Esophagus squamous epithelium (tissue), 5 donors: ENCODE measurements at places on chromosomes 6 and 20.

- DNase-seq: no peak
These were observed 155.1 kb downstream of the AIG1 start for GRCh38 chr6:143215771-143216170.

DNA sequence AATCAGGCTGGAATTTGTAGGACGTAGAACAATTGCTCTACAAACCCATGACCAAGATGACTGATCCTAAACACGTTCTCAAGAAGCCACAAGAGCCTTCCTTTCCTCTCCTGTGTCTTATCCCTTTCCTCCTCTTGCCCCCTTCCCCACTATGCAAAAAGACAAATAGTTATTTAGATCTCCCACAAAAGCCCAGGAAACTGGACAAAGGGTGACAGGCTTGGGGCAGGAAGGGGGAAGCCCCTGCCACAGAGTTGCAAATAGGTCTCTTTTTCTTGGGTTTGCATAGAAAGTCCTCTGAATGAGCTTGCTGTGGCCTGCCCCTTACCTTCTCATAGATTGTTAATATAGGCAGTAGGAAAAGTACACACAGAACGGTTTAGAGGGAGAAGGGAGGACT lies 377.1 kb upstream of the BTBD3 start:
- no peak for DNase-seq

DNA sequence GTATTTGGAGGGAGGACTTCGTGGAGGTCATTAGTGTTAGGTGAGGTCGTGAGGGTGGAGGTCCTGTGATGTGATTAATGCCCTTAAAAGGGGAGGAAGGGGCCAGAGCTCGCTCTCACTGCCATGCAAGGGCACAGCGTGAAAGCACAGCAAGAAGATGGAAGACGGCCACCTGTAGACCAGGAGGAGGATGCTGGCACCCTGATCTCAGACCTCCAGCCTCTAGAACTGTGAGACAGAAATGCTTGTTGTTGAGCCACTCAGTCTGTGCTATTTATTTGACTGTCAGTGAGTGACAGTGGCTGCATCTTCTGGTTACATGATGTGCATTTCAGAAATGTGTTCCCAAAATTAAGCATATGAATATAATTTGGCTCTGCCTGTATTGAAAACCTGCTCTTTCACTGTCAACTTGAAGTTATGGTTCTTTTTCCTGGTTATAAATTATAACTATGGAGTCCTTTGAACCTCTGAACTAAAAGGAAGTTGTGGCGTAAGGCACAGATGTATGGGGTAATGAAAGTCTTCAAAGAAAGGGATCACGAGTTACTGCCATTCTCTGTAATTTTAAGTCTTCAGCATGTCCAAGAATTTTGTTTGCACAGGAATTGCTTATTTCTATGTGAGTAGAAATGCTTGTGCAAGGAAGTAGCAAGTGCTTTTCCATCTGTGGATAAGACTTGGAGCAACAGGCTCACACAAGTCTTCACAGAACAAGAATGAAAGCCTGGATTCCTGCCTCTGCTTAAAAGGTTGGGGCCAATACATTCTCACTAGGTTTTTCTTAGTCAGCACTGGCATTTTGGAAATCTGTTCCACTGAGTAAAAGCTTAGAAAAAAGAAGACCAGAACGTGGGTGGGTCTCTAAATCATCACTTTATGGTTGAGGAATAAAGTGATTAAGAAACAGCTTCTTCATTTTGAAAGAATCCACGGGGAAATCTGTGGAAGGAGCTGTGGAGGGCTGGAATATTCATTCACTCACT lies 10.3 kb downstream of the PPP1R14C start:
- no peak for DNase-seq

DNA sequence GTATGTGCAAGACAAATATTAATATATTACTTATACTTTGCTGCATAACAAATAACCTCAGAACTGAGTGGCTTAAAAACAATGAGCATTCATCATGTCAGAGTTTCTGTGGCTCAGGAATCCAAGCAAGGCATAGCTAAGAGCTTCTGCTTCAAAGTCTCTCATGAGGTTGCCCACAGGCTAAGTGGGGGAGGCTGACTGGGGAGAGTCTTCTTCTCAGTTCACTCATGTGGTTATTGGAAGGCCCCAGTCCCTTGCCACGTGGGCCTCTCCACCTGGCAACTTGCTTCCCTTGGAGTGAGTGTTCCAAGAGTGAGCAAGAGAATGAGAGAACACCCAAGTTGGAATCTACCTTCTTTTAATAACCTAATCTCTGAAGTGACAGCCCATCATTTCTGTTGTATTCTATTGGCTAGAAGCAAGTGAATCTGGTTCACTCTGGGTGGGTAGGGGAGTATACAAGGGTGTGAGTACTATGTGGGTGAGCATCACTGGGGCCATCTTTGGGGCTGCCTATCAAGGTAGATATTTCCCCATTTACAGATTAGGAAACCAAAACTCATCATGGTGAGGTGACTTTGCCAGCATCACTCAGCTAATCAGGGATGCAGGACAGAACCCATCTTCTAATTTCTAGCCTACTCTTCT lies 36.0 kb downstream of the DNAH8 start:
- DNase-seq: no peak

- DNase-seq: no peak
These were observed 41.4 kb downstream of the ZNF831 start for GRCh38 chr20:59205044-59205443.

DNA sequence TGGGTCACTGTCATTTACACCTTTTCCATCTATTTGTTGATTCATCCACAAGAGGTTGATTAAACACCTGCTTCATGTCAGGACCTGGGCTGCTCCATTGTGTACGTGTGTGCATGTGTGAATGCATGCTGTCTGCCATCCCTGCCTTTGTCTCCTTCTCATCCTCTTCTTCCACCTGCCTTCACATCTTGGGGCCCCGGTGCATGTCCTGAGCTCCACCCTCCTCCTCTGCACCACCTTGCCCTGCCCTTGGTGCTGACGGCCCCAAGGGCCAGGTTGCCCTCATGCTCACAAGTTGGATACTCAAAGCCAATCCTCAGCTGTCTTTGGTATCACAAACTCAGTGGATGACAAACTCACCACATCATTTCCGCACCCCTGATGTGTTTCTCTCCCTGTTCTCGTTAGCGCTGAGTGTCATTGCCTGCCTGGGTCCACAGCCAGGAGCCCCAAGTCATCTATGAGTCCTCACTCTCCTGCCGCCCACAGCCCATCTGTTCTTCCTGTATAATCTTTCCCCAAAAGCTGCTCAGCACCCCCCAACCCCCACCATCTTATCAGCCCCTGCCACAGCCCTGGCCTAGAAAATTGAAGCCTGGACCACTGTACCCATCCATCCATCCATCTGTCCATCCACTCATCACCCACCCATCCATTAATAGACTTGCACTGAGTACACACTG lies 85.0 kb downstream of the SRC start:
- no peak for DNase-seq

DNA sequence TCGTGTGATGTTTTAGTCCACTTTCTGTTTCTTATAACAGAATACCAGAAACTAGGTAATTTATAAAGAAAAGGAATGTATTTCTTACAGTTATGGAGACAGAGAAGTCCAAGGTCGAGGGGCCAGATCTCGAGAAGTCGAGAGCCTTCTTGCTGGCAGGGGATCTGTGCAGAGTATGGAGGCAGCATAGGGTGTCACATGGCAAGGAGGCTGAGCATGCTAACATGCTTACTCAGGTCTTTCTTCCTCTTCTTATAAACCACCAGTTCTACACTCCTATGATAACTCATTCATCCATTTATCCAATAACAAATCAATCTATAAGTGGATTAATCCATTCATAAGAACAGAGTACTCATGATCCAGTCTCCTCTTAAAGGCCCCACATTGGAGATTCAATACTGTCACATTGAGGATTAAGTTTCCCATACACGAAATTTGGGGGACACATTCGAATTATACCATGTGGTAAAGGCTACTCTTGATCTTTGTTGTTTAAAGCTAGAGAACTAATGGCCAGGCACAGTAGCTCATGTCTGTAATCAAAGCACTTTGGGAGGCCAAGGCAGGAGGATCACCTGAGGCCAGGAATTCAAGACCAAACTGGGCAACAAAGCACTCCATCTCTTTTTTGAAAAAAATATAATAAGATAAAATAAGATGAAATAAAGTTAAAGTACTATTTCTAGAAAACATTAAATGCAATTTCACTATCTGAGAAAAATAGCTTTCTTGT lies 2.1 kb downstream of the GOPC start:
- DNase-seq: no peak

GRCh38 chr20:47429409-47429808 lies 72.3 kb upstream of the NCOA3 start:
- DNase-seq: no peak
